ENCODE measurements at places on chromosomes 6 and 20.
A peak's percentile ranks its signal among the peaks of the same experiment; 100 is the strongest.

DNA sequence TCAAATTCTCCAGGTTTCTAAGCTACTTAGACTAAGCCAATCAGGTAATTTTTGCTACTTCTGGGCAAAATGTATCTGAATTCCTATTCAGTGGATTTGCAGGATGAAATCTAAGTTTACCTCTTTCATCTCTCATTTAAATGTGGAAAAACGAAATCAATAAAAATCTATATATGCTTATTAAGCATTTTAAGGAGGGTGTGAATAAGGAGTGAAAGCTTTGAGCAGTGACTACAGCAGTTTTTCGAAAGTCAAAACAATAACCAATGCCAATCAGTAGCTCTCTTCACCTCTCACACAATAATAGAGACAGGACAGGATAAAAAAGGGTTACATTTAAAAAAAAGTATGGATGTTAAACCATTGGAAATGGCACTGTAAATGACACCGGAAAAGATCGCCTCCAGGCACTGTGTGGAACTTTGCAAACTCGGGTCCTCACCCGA is 476 bp upstream of the BCKDHB start:
- no peak for DNase-seq

DNA sequence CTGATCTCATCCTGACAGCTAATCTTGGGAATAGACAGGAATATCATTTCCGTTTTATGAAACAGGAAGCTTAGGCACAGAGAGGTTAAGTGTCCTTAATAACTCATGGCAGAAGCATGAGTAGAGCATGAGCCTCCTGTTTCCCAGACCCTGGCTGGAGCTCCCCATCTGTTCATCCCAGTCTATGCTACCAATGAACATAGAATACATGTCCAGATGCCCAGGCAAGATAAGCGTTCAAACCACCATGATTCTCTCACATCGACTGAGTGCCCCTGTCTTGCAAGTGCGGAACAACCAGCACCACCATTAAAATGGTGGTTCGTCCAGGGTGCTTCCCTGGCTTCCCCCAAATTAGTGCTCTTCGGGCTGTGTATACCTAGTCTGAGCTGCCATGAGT is 217.1 kb downstream of the FARS2 start:
- no peak for DNase-seq

DNA sequence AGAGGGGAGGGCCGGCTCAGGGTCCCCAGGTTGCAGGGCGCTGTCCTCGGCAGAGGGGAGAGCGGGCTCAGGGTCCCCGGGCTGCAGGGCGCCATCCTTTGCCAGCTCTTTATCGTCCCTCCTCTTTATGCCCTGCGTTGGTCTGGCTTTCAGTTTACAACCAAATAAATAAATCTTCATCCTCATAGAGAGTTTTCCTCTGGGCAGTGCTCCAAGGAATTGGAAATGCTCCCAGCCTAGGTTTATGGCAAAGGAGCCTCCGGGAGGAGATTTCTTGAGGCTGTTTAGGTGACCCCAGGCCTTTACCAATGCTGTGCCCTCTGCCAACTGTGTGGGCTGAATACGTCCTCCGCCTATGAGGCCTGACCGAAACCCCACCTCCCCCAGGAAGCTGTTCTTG is 60.2 kb downstream of the CHMP4B start:
- DNase-seq: no peak

DNA sequence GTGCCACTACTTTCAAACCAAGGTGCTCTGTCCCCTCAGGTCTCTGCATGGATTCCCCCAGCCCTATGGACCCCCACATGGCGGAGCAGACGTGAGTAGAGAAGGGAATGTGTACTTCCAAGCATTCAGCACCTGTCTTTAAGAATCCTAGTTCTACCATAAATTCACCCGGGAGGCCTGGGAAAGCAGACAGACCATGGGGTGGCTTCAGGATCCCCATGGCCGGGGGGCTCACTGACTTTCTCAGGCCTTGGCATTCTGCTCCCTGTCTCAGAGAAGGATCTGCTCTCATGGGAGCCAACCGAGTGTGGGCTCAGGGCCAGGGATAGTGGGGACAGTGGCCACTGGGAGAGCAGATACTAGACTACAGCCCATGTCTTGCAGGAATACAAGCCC is 2.3 kb downstream of the CDC25B start:
- no peak for DNase-seq

DNA sequence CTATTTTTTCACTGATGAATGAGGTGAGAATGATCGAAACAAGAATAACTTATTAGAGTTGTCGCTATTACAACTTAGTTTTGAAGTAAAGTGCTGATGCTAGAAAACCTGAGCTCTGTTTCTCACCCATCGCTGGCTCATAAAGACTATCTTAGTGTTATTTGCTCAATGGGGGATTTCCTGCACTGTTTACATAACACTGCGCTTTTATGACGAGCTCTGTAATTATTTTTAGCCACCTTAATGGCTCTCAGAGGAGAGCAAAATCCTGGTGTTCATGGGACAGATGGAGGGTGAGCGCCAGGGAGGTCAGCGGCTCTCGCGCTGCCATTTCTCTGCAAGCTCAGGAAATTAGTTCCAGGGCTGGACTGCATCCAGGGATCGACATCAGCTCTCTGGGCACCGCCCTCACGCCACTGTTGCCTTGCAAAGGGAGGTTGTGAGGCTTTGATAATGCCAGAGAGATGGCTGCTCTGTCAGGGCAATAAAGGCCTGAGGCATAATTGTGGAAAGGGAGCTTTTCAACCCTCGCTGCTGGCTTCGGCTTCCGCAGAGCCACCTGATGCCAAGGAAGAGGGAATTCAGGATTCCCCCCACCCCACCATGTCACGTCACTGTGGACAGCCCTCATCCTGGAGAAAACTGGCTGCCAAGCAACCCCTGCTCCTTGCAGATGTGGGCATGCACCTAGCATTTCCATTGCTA is 72.0 kb downstream of the DACT2 start:
- no peak for DNase-seq

- no peak for DNase-seq
These were observed 782 bp upstream of the FOXA2 start for GRCh38 chr20:22584922-22585785.

GRCh38 chr6:68468244-68468884 is 166.7 kb upstream of the ADGRB3 start:
- no peak for DNase-seq

- DNase-seq: no peak
These were observed 573.5 kb downstream of the CD109 start for GRCh38 chr6:74269600-74269858.

- DNase-seq: no peak
These were observed 232.9 kb downstream of the BCKDHB start for GRCh38 chr6:80339421-80339820.

DNA sequence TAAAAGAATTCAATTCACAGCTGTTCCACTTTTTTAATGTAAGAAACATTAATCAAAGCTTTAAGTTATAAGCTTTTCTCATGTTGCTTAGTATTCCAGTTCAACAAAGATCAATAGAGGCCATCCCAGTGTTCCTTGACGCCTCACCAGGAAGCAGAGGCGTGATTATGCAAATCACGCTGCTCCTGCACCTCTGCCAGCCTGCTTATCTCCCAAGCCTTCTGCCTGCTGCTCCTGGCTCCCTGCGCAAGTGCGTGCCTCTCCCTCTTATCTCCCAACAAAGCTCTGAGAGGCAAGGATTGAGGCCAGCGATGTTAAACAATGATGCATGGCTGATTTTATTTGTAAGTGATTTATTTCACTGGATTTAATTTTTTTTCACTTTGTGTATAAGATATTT is 42.8 kb downstream of the INSM1 start:
- DNase-seq: no peak

- no peak for DNase-seq
These were observed 3.7 kb downstream of the FAM162B start for GRCh38 chr6:116761779-116762178.

- DNase-seq: no peak
These were observed 206.8 kb upstream of the PLCB4 start for GRCh38 chr20:8862092-8862491.

GRCh38 chr20:57476084-57476526 is 48.8 kb downstream of the CTCFL start:
- DNase-seq: no peak

DNA sequence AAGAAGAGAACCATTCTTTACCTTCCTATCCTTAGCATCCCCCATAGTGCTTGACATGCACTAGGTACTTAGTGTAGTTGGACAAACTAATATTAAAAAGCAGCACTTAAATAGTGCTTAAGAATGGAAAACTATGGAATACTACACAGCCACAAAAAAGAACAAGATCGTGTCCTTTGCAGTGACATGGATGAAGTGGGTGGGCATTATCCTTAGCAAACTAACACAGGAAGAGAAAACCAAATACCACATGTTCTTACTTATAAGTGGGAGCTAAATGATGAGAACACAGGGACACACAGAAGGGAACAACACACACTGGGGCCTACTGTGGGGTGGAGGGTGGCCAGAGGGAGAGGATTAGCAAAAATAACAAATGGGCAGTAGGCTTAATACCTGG is 66.8 kb downstream of the EPHA7 start:
- no peak for DNase-seq

- DNase-seq: no peak
These were observed 575.8 kb upstream of the ADGRB3 start for GRCh38 chr6:68059261-68059660.

- DNase-seq: no peak
These were observed 65.0 kb upstream of the HIVEP1 start for GRCh38 chr6:11947063-11947462.

DNA sequence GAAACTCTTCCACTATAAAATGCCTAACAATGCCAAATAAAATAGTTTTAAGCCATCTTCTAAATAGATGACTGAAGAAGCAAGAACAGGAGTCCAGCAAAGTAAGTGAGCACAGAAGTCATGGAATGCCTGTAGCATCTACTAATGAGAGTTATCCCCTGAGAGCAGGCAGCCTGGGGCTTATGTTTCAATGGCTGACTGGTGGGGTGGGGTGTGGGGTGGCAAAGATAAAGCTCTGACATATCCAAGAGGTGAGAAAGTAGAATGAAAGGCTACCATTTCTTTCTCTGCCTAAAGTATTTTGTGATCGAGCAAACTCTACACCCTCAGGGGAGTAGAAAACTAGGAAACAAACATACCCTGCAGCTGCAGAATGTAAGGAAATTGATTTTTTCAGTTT is 348.8 kb downstream of the TFAP2B start:
- DNase-seq: no peak

GRCh38 chr6:111603040-111603439 is 2.6 kb downstream of the TRAF3IP2 start:
- DNase-seq: peak; percentile 22

DNA sequence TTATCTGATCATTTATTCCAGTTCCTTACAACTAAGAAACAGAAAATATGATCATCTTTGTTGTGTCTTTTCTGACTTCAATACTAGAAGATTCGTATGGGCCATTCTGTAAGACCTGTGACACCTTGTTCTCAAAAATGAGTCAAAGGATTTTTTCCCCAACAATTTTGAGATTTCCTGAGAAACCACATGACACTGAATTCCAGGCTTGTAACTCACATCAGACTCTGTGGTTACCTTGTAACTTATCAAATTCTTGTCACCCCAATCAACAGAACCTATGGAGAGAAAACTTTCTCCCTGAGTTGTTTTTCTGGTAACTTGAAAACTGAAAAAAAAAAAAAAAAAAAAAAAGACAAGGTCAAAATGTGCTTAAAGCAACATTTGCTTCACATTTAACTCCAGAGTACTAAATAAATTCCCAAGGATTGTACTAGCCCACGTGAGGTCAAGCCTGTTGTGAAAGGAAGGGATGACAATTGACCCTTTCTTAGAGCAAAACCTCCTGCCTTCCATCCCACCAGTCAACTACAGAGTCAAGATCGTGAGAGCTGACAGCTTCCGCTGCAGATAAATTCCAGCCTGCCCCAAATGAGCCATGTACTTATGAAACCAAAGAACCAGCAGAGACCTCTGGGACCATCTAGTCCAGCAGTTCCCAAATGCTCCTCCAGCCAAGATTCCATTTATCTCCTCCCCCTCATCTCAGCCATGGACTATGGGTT is 140.3 kb downstream of the TBX18 start:
- no peak for DNase-seq

- peak; percentile 60 for DNase-seq
These were observed 149.1 kb downstream of the MTHFD1L start for GRCh38 chr6:151014404-151015100.

- no peak for DNase-seq
These were observed 131.5 kb downstream of the TAF4 start for GRCh38 chr20:61933951-61934715.

DNA sequence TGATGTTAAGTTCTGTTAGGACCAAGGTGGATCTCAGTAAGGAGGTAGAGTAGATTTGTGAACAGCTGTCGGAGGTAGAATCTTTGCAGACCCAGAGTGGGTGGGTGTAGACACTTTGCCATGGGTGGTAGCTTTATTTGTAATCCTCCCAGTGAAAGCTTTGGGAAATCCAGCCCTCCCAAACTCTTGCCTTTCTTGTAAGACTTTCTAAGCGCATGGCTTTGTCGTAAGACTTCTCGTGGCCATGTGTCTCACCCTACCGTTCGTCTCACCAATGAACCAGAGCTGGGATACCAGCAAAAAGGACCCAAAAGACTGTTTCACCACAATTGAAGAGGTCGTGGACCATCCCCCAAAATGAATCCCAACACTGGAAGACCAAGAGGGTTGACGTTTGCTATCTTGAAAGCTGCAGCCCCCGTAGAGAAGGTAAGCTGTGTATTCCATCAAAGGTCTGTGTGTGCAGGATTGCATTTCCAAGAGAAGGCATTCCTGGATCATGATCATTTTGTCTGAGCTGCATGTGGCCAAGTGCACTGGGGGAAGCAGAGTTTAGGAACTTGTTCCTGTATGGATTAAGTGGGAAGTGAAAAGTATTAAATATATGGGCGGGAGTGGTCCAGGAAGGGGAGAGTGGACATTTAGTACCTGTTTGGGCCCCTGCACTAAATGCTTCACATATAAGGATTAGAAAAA is 5.8 kb upstream of the TMEM14A start:
- no peak for DNase-seq

- DNase-seq: no peak
These were observed 81.1 kb upstream of the PIM1 start for GRCh38 chr6:37088897-37089296.

DNA sequence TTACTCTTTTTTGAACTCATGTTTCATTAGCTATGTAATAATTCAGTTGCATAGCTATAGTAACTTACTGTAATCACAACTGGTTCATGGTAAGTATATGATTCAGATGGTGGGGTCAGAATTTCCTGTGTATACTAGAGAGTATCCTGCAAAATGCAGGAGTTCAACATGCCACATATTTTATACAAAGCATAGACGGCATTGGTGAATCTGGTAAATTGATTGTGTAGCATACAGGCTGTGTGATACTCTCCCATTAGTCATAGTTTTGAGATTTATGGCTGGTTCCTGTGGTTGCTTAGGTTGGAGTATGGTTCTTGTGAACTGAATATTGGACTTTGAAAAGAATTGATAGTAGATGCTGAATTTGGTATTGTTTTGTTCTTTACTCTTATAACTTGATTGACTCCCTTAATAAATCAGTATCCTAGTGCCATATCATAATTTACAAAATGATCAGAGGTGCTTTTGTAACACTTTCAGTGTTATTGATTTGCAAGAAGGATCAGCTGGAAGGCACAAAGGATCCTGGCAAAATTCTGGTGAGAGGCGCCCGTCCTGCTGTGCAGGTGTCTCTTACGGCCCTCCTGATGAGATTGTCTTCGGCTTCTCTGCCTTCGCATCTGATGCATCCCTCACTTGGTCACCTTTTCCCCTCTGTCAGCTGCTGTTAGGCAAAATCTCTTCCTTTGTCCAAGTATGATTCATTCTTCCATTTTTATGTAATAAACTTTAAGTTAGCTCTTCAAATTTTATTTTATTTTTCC is 22.6 kb downstream of the SNX9 start:
- DNase-seq: peak; percentile 22

- no peak for DNase-seq
These were observed 17.9 kb downstream of the LAMP5 start for GRCh38 chr20:9532069-9532838.

All from suppressor macrophage (primary cell).